ENCODE measurements at places on chromosomes 11 and 22.

- no peaks in the 10 kb centered on the region for H3K4me1 ChIP-seq
- no peak overlapping the region for H3K27ac ChIP-seq
- no peak overlapping the region for H3K4me3 ChIP-seq
- no peak for DNase-seq
- H3K36me3 ChIP-seq: no peaks in the 10 kb centered on the region
Measured at GRCh38 chr22:26079009-26079408, 90.3 kb upstream of the SEZ6L start.

DNA sequence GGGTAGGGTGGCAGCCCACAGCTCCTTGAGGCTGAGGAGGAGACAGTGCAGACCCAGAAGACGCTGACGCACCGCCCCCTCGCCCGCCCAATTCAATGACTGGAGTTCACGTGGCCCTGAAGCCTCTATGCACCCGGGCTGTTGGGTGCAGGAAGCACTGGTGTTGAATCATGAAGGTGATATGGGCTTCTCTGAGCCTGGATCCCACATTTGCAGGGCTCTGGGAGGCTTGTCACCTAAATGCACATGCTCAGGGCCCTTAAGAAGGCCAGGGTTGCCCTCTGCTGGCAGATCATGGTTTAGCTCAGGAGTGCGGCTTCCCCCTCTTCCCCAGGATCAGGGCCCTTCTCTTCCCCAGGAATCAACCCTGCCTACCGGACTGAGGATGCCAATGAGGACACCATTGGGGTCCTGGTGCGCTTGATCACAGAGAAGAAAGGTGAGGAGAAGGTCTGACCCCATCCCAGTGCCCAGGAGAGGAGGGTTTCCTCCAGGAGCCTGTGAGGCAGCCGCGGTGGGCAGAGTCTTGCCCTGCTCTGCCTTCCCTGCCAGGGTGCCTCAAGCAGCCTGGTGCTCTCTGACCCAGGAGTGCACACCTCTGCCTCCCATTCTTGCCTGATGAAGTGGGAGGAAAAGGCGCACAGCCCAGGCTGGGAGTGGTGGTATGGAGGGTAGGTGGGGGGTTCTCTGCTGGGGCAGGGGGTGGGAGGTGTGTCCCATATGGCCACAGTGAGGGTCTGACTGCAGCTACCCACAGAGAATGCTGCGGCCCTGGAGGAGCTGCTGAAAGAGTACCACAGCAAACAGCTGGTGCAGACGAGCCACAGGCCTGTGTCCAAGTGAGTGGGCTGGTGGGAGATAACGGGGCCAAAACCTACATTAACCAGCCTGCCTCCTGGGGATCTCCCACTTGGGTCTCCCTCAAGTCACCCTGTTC is 17.5 kb downstream of the RELT start:
- peak; percentile 59 for DNase-seq
- no peaks in the 10 kb centered on the region for H3K27me3 ChIP-seq
- no peaks in the 10 kb centered on the region for H3K36me3 ChIP-seq
- no peak overlapping the region for H3K4me3 ChIP-seq
- H3K4me1 ChIP-seq: no peaks in the 10 kb centered on the region

DNA sequence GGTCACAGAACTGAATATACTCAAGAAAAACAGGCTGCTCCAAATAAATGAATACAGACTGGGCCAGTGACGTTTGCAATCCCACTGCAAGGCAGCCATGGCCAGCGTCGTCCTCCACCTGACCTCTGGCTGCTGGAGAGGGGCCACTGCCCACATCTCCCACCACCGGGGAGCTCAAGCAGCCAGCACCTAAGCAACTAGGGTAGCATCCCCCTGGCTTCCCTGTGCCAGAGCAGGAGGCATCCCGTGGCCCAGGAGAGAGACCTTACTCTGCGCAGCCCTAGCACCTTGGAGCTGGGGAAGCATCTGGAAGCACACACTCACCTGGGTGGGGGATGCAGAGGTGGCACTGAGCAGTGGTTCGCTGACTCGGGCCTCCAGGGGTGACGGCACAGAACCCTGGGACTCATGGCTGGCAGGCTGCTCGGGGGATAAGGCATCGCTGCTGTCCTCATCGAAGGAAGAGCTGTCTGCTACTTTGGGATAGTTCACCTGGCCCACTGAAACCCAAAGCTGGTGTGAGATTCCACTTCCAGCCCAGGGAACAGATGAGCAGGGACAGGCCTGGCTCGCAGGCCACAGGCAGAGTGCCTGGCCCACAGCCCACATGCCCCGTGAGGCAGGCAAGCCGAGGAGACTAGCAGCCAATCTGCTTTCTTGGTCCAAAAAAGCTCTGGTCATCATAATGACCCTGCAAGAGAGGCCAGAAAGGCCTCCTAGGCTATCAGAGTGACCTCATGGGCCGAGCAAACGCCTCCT is 53.7 kb downstream of the SGSM3 start:
- no peaks in the 10 kb centered on the region for H3K36me3 ChIP-seq
- H3K4me1 ChIP-seq: peaks cover 17% of the 10 kb centered on the region
- no peak overlapping the region for H3K4me3 ChIP-seq
- no peak for DNase-seq
- H3K27me3 ChIP-seq: no peaks in the 10 kb centered on the region

GRCh38 chr22:19865141-19865829 is 10.6 kb upstream of the GNB1L start:
- H3K4me3 ChIP-seq: no peak overlapping the region
- H3K27ac ChIP-seq: no peak overlapping the region
- H3K4me1 ChIP-seq: no peaks in the 10 kb centered on the region
- H3K27me3 ChIP-seq: no peaks in the 10 kb centered on the region
- H3K36me3 ChIP-seq: no peaks in the 10 kb centered on the region
- no peak for DNase-seq

GRCh38 chr11:58575377-58576020 is at the start of gene LPXN:
Gene LPXN (minus strand): TSS chr11:58575856. CDS start chr11:58575772, 84 bp downstream.
- peaks cover 13% of the 10 kb centered on the region for H3K4me1 ChIP-seq
- peak; percentile 78 for DNase-seq
- H3K27me3 ChIP-seq: no peaks in the 10 kb centered on the region
- H3K4me3 ChIP-seq: peak within 1 kb of the TSS; percentile 91

DNA sequence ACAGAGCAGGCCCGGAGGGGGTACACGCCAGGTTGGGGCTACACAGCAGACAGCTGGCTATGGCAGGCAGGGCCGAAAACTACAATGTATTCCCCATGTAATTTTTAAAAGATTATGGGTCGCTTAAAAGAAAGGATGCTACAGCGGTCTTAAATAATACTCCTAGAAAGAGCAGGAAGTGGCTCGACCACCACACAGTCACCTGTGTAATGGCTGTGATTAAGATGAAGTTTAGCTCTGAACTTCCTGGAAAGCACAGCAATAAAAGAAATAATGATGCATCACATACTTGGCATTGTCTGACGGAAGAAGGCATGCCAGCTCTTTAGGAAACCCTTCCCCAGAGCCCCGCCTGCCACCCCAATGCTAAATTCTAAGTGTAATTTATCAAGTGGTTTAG is 32.6 kb downstream of the WNT11 start:
- peaks cover 11% of the 10 kb centered on the region for H3K27me3 ChIP-seq
- H3K4me1 ChIP-seq: no peaks in the 10 kb centered on the region
- H3K4me3 ChIP-seq: no peak overlapping the region
- H3K27ac ChIP-seq: no peak overlapping the region
- DNase-seq: no peak

DNA sequence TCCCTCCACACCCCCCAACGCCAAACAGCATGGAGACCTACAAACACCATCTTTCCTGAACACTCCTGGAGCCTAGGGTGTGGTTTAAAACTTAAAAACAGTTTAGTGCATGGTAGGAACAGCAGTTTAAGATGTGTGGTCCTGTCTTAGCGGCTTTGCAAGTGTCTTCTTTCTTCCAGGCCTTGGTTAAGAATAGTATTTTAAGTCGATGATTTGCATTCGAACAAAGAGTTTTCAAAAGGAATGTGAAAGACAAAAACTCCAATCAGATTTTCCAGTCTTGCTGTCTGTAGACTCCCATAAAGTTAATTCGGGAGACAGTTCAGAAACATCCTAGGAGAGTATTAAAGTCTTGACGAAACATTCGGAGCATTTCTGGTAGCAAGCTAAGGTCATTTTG is 3.7 kb downstream of the FGF4 start:
- no peaks in the 10 kb centered on the region for H3K4me1 ChIP-seq
- H3K4me3 ChIP-seq: no peak overlapping the region
- peaks cover 87% of the 10 kb centered on the region for H3K27me3 ChIP-seq
- no peaks in the 10 kb centered on the region for H3K36me3 ChIP-seq
- no peak overlapping the region for H3K27ac ChIP-seq

All from MM.1S (cell line).